ENCODE measurements at places on chromosomes 1 and 21. TPM values are rescaled to one million over a fixed set of nuclear protein-coding genes. Genes with fewer than 3 reads are reported as not detected.
A peak's percentile ranks its signal among the peaks of the same experiment; 100 is the strongest.

The OPTC gene
- total RNA-seq: not detected

DNA sequence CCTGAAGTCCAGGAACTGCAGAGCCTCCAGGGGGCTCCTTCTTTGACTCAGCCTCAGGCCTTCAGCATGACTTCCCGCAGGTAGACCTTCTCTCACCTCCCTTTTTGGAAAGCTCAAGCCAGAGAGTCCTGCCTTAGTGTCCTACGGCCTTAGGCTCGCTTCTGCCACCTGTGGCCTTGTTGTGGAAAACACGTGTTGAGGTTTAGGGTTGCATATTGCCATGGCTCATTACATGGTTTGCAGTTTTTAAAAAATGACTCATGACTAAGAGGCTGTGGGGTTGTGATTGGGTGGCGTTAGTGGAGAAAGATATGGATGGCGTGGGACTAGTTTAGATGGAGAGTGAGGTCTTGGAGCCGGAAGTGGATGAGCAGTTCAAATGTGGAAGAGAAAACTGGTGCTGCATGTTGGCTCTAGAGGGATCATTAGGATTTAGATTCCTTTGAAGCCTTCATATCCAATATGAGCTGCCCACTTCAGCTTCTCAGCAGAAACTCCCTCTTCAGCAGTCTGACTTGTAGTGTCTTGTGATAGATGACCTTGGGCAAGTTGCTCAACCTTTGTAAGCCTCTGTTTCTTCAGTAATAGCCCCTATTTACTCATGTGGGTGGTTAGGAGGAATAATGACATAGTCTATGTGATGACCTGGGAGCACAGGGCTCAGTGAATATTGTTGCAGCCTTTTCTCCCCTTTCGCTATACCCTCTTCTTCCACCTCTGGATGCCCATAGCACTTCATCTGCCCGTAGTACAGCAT lies 6.5 kb upstream of the FGGY start:
- peak; percentile 54 for DNase-seq

GRCh38 chr1:1157426-1157913 lies 16.2 kb upstream of the TTLL10 start:
- DNase-seq: peak; percentile 86

DNA sequence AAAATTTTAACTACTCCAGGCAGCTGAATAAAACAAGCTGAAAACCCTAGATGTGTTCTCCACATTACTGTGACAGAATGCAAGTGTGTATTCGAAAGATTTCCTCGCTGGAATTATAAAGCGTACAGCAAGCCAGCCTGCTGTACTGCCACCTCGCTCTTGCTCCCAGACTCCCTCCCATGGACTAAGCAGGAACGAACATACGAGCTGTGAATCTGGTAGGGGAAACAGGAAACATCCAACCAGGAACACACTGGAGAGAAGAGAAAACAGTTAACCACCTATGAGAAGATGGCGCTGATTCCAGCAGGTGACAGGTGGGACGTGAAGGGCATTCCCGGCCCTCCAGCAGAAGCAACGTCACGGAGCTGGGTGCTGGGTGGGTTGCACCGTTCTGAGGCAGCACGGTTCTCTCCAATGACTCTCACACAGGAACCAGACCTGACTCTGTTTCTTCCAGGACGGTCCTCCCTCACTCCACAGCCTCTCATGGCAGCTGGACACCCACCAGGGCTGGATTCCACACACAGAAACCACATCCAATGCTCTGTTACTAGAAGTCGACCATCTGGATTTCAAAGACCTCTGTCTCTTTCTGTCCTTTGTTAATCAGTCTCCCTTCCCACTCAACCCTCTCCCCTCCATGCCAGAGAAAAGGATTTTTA lies 219.2 kb downstream of the RERE start:
- DNase-seq: no peak

GRCh38 chr1:85330711-85331290 lies 54.4 kb upstream of the BCL10 start:
- DNase-seq: no peak

- no peak for DNase-seq
Measured at GRCh38 chr1:113282008-113282892, 108.1 kb upstream of the MAGI3 start.

DNA sequence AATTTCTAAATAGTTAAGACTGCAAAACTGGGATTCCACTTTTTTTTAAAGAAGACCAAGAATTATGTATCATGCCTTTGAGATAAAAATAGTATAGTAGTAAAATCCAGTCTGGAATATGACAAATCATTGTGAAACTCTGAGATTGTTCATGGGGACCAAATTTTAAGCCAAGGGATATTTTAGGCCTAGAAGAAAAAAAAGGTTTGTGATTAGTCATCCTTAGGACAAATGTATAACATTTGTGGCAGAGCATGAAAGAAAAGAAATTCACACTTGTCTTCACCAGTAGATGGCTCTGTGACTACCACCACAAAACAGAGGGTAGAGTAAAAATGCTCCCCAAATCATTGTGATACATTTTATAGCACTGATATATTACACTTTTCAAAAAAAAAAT lies 226.1 kb downstream of the KCTD3 start:
- no peak for DNase-seq

The SLC27A3 gene
- 14.4 TPM for total RNA-seq

GRCh38 chr1:112603012-112603411 lies 15.9 kb downstream of the ST7L start:
- no peak for DNase-seq

- DNase-seq: no peak
Measured at GRCh38 chr1:197199923-197200271, 53.4 kb upstream of the ASPM start.

DNA sequence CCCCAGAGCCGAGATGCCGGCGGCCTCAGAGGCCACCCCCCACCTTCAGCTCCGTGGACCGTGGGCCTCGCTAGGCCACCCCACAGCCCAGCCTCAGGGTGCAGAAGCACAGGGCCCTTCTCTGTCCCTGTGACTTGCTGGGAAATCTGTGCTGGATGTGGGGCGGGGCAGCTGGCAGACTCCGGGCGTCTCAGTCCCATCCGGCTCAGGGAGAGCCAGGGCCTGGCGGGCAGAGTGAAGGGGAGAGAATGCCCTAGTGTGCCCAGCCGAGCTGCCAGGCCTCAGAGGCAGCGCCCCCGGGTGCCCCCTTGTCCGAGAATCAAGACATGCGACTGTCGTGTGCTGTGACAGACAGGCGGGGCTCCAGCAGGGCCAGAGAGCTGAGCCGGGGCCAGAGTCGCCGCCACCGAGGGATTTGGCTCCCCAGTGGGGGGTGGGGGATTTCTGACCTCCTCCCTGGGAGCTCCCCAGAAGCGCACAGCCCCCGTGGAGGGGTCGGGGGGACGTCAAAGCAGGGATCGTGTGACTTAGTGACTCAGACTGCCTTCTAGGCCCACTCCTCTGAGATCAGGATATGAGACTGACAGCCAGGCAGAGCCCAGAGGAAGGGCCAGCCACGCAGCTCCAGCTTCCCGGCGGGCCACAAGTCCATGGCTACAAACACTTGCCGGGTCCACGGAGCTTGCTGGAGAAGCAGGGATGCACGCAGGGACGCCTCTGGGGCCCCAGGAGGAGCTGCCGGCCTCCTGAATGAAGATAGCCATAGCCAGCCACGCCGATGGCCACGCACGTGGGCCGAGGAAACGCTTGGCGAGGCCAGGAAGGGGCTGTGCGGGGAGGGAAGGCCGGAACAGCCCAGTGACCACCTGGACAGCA lies 11.9 kb downstream of the COL6A1 start:
- DNase-seq: no peak

- no peak for DNase-seq
Measured at GRCh38 chr1:63632110-63632509, 38.9 kb downstream of the PGM1 start.

The S100B gene
- not detected for total RNA-seq

- no peak for DNase-seq
Measured at GRCh38 chr1:86435327-86435726, 11.4 kb downstream of the CLCA2 start.

DNA sequence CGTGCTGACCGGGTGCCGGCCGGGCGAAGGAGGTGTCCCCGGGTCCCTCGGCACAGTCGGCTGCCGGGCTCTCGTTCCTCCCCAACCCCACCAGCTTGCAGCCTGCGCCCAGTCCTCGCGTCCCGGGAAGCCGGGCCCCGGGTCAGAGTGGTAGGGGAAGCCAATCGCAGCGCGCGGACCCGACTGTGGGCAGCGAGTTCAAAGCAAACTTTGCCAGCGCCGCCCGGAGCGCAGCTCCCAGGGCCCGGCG lies 328 bp downstream of the MYCL start:
- DNase-seq: no peak

The B4GALT2 gene
- total RNA-seq: 66.2 TPM

- no peak for DNase-seq
Measured at GRCh38 chr1:27166929-27167328, 12.0 kb upstream of the SLC9A1 start.

DNA sequence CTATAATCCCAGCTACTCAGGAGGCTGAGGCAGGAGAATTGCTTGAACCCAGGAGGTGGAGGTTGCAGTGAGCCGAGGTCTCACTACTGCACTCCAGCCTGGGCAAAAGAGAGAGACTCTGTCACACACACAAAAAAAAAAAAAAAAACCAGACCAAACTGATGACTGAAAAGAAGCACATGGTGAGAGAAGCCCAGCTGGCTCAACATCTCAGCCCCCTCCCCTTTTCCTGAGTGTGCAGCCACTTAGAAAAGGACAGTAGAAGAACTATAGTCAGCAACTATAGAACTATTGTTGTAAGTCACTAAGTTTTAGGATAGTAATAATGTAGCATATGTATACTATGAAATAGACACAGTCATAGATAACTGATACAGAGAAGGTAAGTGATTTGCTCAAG lies 87.2 kb upstream of the RALGPS2 start:
- DNase-seq: no peak

DNA sequence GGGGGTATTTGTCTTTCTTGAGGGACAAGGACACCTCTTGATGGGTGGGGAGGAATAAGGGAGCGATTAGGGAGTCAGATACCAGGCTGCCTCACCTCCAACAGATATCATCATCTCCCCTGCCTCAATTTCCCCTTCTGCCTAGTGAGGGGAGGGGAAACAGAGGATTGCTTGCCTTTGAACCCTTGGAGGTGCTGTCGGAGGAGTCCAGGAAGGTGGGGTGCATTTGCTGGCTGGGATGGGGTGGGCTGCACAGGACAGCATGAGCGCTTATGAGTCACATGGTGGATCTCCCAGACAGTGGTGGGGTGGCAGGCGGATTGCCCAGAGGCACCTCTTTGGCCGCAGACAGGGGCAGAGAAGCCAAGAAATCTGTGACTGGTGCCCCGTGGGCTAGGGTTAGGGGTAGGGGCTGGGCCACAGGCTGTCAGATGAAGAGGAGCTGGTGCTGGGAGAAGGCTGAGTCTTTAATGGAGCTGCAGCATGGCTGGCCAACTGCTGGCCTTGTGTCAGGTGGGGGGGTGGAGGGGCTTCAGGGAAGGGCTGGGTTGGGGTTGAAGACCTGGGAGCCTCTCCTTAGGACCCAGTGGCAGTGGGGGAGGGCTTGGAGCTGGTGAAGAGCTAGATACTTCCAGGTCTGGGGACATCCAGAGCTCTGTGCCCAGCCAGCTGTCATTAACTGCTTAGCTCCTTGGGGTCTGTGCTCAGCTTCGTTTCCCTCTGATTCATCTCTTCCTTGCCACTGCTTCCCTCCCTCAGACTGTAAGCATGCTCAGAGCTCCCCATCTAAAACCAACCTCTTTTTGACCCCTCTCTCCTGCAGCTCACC lies 7.0 kb upstream of the ADORA1 start:
- no peak for DNase-seq

DNA sequence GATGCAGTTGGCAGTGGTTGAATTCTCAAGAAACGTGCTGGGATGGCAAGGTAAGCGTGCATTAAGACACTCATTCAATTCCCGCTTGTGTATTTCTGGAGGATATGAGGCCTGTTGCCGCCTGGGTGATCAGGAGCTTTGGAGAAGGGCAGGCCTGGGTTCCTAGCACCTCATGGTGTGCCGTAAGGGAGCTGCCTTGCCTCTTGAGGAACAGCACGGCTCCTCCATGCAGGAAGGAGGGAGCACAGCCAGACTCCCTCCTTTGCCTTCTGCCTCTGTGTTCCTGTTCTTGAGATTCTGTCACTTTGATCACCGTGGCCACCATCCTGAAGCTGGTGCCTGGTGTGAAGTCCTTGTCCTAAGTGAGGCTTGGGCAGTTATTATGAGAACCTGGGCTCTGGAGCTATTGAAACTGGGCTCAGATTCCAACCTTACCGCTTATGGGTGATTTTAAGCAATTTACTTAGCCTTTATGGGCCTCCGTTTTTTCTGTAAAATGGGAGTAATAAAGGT lies 18.3 kb downstream of the SLFNL1 start:
- DNase-seq: no peak

- no peak for DNase-seq
Measured at GRCh38 chr1:107563441-107563840, 401.5 kb downstream of the VAV3 start.

Measured in PC-9 (cell line).